Bladder microvascular endothelial cell (primary cell): ENCODE measurements at places on chromosomes 4 and X. TPM values are rescaled to one million over a fixed set of nuclear protein-coding genes. Genes with fewer than 3 reads are reported as not detected.

PAGE4 gene
- not detected in 2 replicates for total RNA-seq

ATOH1 gene
- not detected in 2 replicates for total RNA-seq

CACNA1F gene
- total RNA-seq, result under 0.01 and 0.31 TPM in 2 replicates

BANK1 gene
- 0.06 and 0.16 TPM in 2 replicates for total RNA-seq

MAGEE1 gene
- total RNA-seq, result 0.65 and 1.2 TPM in 2 replicates

SEC24D gene
- 25.7 and 65.6 TPM in 2 replicates for total RNA-seq

PDZD4 gene
- total RNA-seq, result 0.76 TPM in 1 of 2 replicates, not detected in the other

TASL gene
- total RNA-seq, result not detected in 2 replicates

MAGEA11 gene
- total RNA-seq, result not detected in 2 replicates

USP51 gene
- total RNA-seq, result 0.49 and 2.6 TPM in 2 replicates

MAGEB1 gene
- total RNA-seq, result not detected in 2 replicates

SSX4 gene
- not detected in 2 replicates for total RNA-seq

ALB gene
- total RNA-seq, result not detected in 2 replicates

ATP6AP2 gene
- 69.3 and 139 TPM in 2 replicates for total RNA-seq

ADH7 gene
- total RNA-seq, result not detected in 2 replicates

SYTL5 gene
- total RNA-seq, result under 0.01 TPM in 1 of 2 replicates, not detected in the other

SLC2A9 gene
- total RNA-seq, result 0.49 and 1.3 TPM in 2 replicates

ETDB gene
- not detected in 2 replicates for total RNA-seq

ASB5 gene
- total RNA-seq, result not detected in 2 replicates

ZFP92 gene
- under 0.01 and 0.69 TPM in 2 replicates for total RNA-seq

F8A3 gene
- 0.76 and 1.1 TPM in 2 replicates for total RNA-seq

ACE2 gene
- not detected in 2 replicates for total RNA-seq

RAB28 gene
- total RNA-seq, result 8.3 and 13.5 TPM in 2 replicates

NWD2 gene
- total RNA-seq, result not detected in 2 replicates

EDA2R gene
- 1.8 and 7.2 TPM in 2 replicates for total RNA-seq

PCSK1N gene
- 0.31 TPM in 1 of 2 replicates, not detected in the other for total RNA-seq

NXF3 gene
- total RNA-seq, result not detected in 2 replicates

UBA6 gene
- 60.1 and 151 TPM in 2 replicates for total RNA-seq

CXorf49 gene
- not detected in 2 replicates for total RNA-seq

HTATSF1 gene
- total RNA-seq, result 22.0 and 26.7 TPM in 2 replicates

CORIN gene
- 0.16 and 0.63 TPM in 2 replicates for total RNA-seq

SOWAHB gene
- not detected in 2 replicates for total RNA-seq

GPR34 gene
- not detected in 2 replicates for total RNA-seq

C4orf51 gene
- total RNA-seq, result not detected in 2 replicates

DKK2 gene
- total RNA-seq, result 0.13 TPM in 1 of 2 replicates, not detected in the other

SLC10A6 gene
- 0.25 and 3.1 TPM in 2 replicates for total RNA-seq

LANCL3 gene
- total RNA-seq, result 0.16 and 0.25 TPM in 2 replicates

TREX2 gene
- total RNA-seq, result 2.1 and 7.3 TPM in 2 replicates

DCAF12L1 gene
- 0.13 and 0.16 TPM in 2 replicates for total RNA-seq

CYLC1 gene
- total RNA-seq, result not detected in 2 replicates

ANKRD50 gene
- total RNA-seq, result 21.5 and 149 TPM in 2 replicates

IL13RA2 gene
- total RNA-seq, result 0.97 and 2.7 TPM in 2 replicates

EXOC1L gene
- total RNA-seq, result not detected in 2 replicates

KCNE5 gene
- total RNA-seq, result under 0.01 and 0.06 TPM in 2 replicates

USP17L28 gene
- total RNA-seq, result not detected in 2 replicates

TMEM154 gene
- 2.8 and 2.9 TPM in 2 replicates for total RNA-seq

GAGE1 gene
- not detected in 2 replicates for total RNA-seq

SLC6A14 gene
- not detected in 2 replicates for total RNA-seq

PRRG3 gene
- not detected in 2 replicates for total RNA-seq

HSFX3 gene
- not detected in 2 replicates for total RNA-seq

TRAPPC11 gene
- total RNA-seq, result 25.3 and 41.5 TPM in 2 replicates

RADX gene
- 0.13 and 0.65 TPM in 2 replicates for total RNA-seq

COX7B2 gene
- total RNA-seq, result not detected in 2 replicates

ZCCHC12 gene
- not detected in 2 replicates for total RNA-seq

ANTXR2 gene
- 5.8 and 27.6 TPM in 2 replicates for total RNA-seq

TRPC5OS gene
- total RNA-seq, result not detected in 2 replicates

BEX5 gene
- 0.16 TPM in 1 of 2 replicates, not detected in the other for total RNA-seq

FRAS1 gene
- total RNA-seq, result 1.3 and 4.0 TPM in 2 replicates

CTSO gene
- 5.5 and 5.7 TPM in 2 replicates for total RNA-seq

SNCA gene
- total RNA-seq, result 49.5 and 191 TPM in 2 replicates
